ENCODE measurements at places on chromosomes 3 and 15.

- DNase-seq: no peak
Observed at GRCh38 chr3:195508185-195508584, 34.9 kb downstream of the PPP1R2 start.

GRCh38 chr3:56297281-56297840 lies 170.9 kb downstream of the ERC2 start:
- no peak for DNase-seq

GRCh38 chr15:39340903-39341645 lies 239.8 kb upstream of the THBS1 start:
- DNase-seq: no peak

DNA sequence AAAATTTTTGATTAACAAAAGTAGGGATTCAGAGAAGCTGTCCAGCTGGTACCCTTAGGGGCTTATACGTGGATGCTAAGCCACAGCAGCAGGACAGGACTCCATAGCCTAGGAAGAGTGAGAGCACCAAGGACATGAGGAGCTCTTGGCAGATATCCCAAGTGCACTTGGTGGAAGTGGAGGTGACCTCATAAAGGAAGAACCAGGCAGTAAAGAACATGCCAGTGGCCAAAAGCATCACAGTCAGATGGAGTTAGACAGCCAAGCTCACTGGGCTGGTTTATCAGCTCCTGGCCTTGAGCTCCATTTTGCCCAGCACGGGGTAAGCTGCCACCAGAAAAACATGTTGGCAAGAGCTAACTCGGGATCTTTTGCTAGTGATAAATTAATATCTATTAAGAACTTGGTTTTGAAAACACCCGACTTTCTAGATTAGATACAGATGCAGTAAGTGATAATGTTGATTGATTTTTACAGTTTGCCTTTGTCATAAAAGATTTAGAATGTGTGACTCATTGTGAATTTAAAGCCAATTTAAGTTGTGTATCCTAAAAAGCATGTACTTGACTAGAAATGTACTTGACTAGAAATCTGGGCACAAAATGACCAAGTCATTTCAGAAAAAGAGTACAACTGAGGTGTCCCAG lies 108.0 kb downstream of the CMSS1 start:
- DNase-seq: no peak

DNA sequence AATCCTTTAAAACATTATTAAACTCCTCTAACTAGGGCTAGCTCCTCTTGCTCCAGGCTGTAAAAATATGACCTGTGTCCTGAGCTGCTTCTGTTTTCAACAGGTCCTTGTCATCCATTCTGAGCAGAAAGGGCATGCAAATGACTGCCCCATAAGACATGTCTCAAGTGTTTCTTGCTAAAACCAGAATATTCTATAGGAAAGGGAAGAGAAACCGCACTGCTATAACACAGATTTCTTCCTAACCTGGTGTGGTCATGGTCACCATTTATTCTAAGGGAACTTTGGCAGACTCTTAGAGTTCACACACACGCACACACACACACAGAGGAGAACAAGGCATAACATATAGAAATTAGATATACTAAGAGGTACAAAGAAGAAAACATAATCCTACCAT lies 34.2 kb upstream of the B3GNT5 start:
- no peak for DNase-seq

GRCh38 chr15:92101708-92102394 lies 248.3 kb downstream of the SLCO3A1 start:
- DNase-seq: no peak

- DNase-seq: no peak
Observed at GRCh38 chr3:67037615-67038014, 39.5 kb downstream of the KBTBD8 start.

DNA sequence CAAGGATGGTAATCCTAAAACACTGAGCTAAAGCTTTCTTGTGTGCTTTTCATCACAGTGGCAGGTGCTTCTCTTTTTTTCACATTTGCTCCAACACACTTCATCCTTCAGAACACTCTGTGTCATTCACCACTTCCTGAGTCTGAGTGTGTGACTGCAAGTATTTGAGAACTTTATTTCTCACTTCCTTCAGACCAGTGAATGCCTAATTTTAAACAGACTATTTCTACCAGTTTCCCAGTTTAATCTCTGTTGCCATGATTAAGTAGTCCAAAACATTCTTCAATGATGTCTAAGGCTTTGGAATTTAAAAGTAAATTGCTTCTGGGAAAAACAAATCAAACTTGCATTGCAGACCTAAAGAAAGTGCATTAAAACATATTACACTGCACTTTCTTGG lies 541.2 kb downstream of the RBMS3 start:
- DNase-seq: no peak

DNA sequence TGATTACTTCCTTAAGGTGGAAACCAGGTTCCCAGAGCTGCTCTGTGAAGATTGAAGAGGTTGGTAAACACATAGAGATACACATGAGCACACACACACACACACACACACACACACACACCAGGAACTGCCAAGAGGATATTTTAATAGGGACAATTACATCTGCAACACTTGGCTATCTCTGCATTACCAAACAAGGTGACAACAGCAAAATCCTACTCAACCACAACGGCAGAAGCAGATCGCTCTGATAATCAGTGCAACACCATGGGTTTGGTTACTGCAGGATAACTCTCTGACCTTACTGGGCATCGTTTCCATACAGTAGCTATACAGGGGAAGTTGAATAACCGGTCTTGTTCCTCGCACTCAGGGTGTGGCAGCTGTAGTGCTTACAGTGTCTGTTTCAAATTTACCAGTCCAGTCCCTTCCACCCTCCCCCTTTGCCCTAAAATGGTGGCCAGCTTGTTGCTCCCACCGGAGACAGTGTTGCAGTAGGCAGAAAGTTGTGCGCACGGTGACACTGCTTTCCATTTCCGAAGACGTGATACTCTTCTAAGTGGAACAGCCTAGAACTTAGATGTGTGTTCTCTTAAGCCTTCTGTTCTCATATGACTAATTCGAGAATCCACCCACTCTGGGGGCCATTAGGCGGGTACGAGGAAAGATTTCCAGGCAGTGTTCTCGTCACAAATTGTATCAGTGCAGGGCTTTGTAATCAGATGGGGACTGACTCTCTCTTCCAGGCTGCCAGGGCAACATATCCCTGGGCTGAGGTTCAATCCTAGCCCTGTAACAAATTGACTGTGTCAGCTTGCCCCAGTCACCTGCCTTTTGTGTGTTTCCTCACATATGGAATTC lies 176.2 kb downstream of the P3H2 start:
- DNase-seq: no peak

DNA sequence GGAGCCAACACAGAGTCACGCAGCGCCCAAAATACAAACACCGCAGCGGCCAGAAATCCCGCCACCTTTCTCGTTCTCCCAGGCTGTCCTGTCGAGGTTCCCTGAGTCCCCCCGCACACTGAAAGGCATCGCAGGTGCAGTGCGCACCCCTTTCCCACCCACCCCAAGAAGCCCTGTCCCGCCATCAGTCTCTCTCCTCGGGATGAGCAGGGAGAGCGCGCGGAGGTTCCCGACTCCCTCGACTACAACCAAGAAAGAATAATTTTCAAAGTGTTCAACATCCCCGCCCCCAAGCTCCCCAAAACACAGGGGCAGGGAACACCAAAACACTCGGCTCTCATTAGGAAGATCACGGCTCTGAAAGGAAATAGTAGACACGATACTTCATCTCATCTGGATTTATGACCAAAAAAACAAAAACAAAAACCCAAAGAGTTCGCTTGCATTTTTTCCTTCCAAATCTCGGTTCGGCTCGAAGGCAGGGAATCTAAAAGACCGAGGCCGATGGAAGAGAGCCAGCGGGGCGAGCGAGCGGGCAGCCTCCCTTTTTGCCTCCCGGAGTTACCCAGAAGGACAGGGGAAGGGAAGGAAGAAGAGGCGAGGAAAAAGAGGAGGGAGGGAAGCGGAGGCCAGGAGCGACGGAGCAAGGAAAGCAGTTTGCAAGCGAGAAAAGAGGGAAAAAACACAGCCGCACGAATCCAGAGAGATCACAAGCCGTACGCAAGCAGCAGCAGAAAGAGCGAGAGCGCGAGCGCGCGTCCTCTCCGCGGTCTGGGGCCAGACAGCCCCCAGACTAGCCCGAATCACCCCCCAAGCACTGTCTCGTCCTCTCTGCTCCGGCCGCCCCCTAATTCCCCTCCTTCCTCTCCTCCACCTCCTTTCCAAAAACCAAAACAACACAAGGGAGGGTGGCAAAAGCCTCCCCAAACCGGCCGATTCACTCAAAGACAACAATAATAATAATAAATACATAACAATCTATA lies 808 bp downstream of the BCL6 start:
- DNase-seq: no peak

All from NCI-H187 treated with DMSO at 0.1 percent for 48 hours (cell line).